ENCODE measurements at places on chromosomes 12 and 14. TPM values are rescaled to one million over a fixed set of nuclear protein-coding genes. Genes with fewer than 3 reads are reported as not detected.

DNA sequence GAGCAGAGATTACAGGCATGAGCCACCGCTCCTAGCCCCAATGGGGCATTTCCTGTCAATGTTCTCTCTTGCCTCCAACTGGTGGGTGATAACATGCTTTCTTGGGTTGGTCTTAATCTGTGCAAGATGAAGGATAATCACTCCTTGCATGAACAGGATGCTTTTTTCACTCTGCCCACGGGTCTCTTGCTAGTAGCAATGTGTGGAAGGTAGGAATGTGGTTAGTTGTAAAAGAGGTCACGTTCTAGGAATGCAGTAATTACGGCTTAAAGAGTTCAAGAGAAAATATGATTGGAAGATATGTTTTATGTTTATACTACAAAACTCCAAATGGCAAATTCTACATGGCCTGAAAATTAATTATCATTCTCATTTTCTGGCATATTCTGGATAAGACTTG, 10.5 kb downstream of the RNASE10 start:
- H3K27ac ChIP-seq: no peak overlapping the region
- H3K4me1 ChIP-seq: no peaks in the 10 kb centered on the region
- H3K27me3 ChIP-seq: no peaks in the 10 kb centered on the region
- peak; percentile 4 for DNase-seq
- no peak overlapping the region for H3K4me3 ChIP-seq

Gene VSX2
- not detected for total RNA-seq

Gene SPSB2
- 4.9 TPM for total RNA-seq

DNA sequence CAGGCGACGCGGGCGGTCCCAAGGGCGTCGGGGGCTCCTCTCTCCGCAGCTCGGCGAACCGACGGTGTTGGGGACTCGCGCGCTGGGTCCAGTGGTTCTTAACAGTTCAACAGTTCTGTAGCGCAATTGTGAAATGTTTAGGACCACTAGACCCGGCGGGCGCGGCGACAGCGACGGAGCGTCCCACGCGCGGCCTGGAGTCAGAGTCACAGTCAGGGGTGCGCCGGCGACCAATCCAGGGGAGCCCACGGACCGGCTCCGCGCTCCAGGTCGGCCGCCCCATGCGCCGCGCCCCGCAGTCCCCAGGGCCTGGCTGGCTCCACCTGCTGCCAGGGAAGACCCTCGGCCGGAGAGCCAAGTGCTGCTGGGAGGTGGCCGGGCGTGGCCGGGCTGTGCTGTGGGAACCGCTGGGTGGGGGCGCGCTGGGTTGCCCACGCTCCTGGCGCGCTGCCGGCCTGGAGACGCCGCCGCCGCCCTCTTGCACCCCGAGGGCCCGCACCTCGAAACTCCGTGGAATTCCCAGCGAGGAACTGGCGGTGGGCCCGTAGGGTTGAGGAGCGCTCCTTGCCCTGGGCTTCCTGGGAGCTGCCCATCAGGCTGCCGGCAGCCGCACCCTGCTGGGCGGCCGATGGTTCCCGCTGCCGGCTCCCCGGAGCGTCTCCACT, 20.9 kb upstream of the KIF26A start:
- DNase-seq: no peak
- H3K4me3 ChIP-seq: no peak overlapping the region
- H3K27me3 ChIP-seq: peaks cover 12% of the 10 kb centered on the region
- no peak overlapping the region for H3K27ac ChIP-seq

Gene ITPR2
- 24.8 TPM for total RNA-seq

DNA sequence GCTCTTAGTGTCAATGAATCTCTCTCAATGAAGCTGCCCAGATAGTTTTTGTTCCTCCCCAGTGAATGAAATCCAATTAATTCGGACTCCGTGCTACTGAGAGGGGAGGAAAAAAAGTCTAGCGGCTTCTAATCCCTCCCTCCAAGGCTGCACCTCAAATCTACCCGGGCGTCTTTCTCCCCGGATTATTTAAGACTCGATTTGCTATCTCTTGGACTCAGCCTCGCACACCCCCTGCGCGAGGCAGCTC, 134 bp downstream of the DUSP6 start:
- H3K36me3 ChIP-seq: peaks cover 24% of the 10 kb centered on the region
- H3K27me3 ChIP-seq: no peaks in the 10 kb centered on the region
- peak overlapping the region; percentile 80 for H3K27ac ChIP-seq
- no peak for DNase-seq
- H3K4me1 ChIP-seq: peaks cover 46% of the 10 kb centered on the region

Gene HCAR2
- not detected for total RNA-seq

GRCh38 chr14:104563742-104564615, 15.6 kb upstream of the C14orf180 start:
- H3K4me1 ChIP-seq: no peaks in the 10 kb centered on the region
- H3K4me3 ChIP-seq: no peak overlapping the region
- DNase-seq: no peak
- H3K27me3 ChIP-seq: no peaks in the 10 kb centered on the region
- no peaks in the 10 kb centered on the region for H3K36me3 ChIP-seq
- no peak overlapping the region for H3K27ac ChIP-seq

Gene RERGL
- not detected for total RNA-seq

DNA sequence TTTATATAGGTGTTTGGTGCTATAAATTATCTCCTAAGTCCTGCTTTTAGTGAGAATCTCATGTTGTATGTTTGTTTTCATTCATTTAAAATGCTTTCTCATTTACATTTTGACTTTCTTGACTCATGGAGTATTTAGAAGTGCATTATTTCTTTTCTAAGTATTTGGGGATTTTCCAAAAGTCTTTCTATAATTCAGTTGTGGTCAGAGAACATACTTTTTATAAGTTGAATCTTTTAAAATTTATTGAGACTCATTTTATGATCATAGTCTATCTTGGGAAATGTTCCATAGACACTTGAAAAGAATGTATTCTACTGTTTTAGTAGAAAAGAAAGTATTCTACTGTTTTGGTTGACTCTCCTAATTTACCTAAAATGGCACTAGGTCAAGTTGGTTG, 168.2 kb downstream of the AKAP6 start:
- no peaks in the 10 kb centered on the region for H3K27me3 ChIP-seq
- no peak overlapping the region for H3K27ac ChIP-seq
- no peak for DNase-seq
- H3K4me1 ChIP-seq: no peaks in the 10 kb centered on the region

DNA sequence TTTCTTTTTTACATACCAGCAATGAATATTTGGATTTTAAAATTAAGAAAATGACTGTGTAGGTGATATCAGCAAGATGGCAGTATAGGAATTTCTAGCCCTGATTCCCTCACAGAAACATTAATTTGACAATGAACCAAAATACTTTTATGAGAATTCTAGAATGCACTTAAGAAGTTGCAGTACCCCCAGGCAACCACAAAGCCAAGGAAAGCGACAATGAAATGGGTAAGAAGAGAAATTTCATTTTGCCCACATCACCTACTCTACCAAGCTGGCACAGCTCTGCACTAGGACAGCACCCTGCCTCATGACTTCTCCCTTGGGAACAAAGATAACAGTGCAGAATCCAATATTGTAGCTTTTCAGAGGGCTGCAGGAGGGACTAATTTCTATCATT, 6.6 kb downstream of the OR9K2 start:
- H3K27ac ChIP-seq: no peak overlapping the region
- H3K4me1 ChIP-seq: no peaks in the 10 kb centered on the region
- H3K36me3 ChIP-seq: no peaks in the 10 kb centered on the region
- DNase-seq: no peak
- no peaks in the 10 kb centered on the region for H3K27me3 ChIP-seq

DNA sequence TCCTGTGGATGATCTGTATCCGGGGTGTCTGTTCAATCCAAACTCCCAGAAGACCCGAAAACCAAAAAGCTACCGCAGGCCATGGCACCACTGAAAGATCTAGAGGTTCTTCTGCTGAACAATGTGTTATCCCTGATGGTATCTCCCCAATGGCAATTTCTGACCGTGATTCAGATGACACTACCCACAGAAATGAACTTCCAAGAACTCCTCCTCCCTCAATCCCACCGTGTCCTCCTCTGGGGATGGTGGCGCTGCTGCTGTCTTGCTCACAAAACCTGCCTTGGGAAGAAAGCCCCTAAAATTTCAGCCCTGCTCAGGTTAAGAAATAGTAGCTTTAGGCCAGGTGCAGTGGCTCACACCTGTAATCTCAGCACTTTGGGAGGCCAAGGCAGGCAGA, 7.8 kb downstream of the CRACR2A start:
- DNase-seq: no peak
- no peak overlapping the region for H3K4me3 ChIP-seq
- no peak overlapping the region for H3K27ac ChIP-seq
- H3K4me1 ChIP-seq: no peaks in the 10 kb centered on the region
- H3K36me3 ChIP-seq: no peaks in the 10 kb centered on the region

Gene EEF1AKMT3
- total RNA-seq: 11.6 TPM

DNA sequence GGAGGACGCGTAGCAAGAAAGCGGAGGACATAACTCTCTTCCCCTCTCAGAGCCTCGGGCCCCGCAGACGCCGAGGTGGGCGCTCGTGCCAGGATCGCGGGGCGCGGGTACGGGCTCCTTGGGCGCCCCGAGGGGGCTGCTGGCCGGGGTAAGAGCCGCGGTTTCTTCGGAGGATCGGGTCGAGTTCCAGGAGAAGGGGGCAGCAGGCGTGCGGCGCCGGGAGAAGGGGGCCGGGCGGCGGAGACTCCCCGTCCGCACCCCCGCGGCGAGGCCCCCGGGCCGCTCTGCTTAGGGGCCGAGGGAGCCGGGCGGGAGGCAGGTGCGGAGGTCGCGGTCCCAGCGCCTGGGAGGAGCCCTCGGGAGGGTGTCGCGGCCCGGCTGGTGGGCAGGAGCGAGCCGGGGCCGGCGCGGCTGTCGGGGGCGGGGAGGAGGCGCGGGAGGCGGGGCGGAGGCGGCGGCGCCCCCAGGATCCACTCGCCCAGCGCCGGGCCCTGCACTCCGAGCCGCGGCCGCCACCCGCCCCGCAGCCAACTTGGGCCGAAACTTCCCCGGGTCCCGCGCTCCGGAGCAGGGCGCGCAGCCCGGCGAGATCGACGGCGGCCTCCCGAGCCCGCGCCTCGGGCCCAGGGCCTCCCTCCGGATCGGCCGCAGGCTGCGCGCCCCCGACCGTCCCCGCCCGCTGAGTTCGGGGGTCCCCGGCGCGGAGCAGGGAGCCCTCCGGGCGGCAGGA, 64.4 kb downstream of the FBXL14 start:
- peak overlapping the region; percentile 46 for H3K4me3 ChIP-seq
- no peaks in the 10 kb centered on the region for H3K27me3 ChIP-seq
- H3K36me3 ChIP-seq: no peaks in the 10 kb centered on the region

Gene CLEC14A
- not detected for total RNA-seq

DNA sequence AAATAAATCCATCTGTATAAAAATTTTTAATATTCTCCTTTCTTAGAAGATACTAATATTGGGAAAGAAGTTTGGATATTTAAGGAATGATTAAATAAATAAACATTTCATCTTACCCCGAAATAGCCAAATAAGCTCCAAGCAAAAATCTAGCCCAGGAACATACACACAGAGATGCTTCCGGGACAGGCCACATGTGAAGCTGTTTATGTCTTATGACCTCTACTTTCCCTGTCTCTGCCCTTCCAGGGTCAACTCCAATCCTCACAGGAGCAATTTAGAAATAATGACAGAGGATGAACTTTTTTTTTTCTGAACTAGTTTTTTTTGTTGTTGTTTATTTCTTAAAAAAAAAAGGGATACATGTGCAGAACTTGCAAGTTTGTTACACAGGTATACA, 89.4 kb downstream of the BTG1 start:
- H3K4me3 ChIP-seq: no peak overlapping the region
- DNase-seq: no peak
- no peaks in the 10 kb centered on the region for H3K27me3 ChIP-seq
- H3K27ac ChIP-seq: no peak overlapping the region

GRCh38 chr14:51072976-51073375, 21.9 kb downstream of the TRIM9 start:
- H3K36me3 ChIP-seq: no peaks in the 10 kb centered on the region
- peaks cover 4% of the 10 kb centered on the region for H3K4me1 ChIP-seq
- no peak overlapping the region for H3K27ac ChIP-seq
- H3K27me3 ChIP-seq: no peaks in the 10 kb centered on the region
- no peak for DNase-seq

Gene STON2
- 52.9 TPM for total RNA-seq

DNA sequence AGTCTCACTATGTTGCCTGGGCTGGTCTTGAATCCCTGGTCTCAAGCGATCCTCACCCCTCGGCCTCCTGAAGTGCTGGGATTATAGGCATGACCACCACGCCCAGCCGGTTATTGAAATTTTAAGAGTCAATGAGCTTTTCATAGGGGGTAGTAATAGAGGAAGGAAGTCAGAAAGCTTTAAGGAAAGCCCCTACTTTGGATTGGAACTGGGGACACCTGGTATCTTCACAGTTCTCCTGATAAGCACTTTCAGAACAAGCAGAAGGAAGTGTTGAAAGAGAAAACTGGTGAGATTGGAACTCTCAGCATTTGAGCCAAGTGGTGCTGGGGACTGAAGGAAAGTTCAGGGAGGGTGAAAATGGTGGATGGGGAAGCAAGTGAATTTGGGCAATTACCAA, 5.1 kb downstream of the SLC4A8 start:
- no peaks in the 10 kb centered on the region for H3K4me1 ChIP-seq
- no peaks in the 10 kb centered on the region for H3K36me3 ChIP-seq
- H3K27ac ChIP-seq: no peak overlapping the region
- no peak for DNase-seq
- H3K27me3 ChIP-seq: no peaks in the 10 kb centered on the region

- no peak for DNase-seq
- H3K4me1 ChIP-seq: no peaks in the 10 kb centered on the region
- no peak overlapping the region for H3K4me3 ChIP-seq
- H3K27me3 ChIP-seq: no peaks in the 10 kb centered on the region
These were observed 138.6 kb downstream of the TPH2 start for GRCh38 chr12:72077111-72077820.

- peak; percentile 61 for DNase-seq
- H3K27me3 ChIP-seq: peaks cover 3% of the 10 kb centered on the region
- peak overlapping the region; percentile 54 for H3K27ac ChIP-seq
- peaks cover 8% of the 10 kb centered on the region for H3K4me1 ChIP-seq
These were observed 75.9 kb upstream of the TMPO start for GRCh38 chr12:98439471-98439951.

DNA sequence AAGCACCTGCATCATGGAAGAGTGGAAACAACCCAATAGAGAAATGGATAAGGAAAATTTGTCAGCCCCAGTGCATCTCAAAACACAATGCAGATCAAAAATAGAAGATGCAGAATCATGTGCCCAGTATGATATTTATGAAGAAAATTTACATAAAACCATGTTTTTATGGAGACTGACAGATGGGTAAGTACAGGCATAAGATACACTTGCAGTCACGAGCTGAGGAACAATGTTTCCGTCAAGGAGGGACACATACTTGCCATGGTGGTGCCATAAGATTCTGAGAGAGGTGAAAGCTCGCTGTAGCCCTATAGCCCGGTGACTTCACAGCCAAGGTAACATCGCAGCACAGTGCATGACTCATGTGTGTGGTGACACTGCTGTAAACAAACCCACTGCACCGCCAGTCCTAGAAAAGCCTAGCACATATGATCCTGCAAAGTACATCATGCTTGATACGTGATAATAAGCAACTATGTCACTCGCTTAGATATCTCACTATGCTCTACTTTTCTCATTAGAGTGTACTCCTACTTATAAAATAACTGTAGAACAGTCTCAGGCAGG, 112.6 kb downstream of the RIMBP2 start:
- H3K36me3 ChIP-seq: no peaks in the 10 kb centered on the region
- H3K27ac ChIP-seq: no peak overlapping the region
- no peak overlapping the region for H3K4me3 ChIP-seq
- no peaks in the 10 kb centered on the region for H3K4me1 ChIP-seq
- no peak for DNase-seq

Gene KRT2
- not detected for total RNA-seq

- peaks cover 2% of the 10 kb centered on the region for H3K27me3 ChIP-seq
- H3K36me3 ChIP-seq: no peaks in the 10 kb centered on the region
- peak; percentile 4 for DNase-seq
- H3K4me3 ChIP-seq: no peak overlapping the region
These were observed 65.1 kb upstream of the PZP start for GRCh38 chr12:9273276-9273675.
